ENCODE measurements at places on chromosomes 6 and 20.

DNA sequence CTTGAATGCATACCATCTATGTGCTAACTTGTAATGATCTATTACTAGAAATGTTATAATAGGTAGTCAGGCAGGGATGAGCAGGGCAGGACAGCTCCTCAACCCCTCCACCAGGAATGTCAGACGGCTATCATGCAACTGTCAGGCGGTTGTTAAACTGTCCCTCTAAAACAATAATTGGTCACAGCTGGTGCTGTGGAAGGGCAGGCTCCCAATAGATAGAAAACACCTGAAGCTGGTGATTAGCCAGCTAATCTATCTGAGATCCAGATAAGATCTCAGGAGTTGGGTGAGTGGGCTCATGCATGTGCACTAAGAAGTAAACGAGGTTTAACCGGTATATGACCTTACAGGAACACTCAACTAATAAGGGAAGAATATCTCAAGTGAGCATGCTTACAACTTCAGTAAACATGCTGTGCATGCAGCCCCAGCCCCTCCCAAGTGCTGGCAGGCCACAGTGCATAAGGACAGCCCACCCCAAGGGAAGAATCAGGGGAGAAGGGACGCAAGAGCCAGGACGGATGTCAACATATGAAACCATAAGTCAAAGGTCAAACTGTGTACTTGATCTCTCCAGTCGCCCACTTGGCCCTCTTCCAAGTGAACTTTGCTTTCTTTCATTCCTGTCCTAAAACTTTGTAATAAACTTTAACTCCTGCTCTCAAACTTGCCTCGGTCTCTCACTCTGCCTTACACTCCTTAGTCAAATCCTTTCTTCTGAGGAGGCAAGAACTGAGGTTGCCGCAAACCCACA is 566.2 kb upstream of the NRSN1 start:
- DNase-seq: no peak

DNA sequence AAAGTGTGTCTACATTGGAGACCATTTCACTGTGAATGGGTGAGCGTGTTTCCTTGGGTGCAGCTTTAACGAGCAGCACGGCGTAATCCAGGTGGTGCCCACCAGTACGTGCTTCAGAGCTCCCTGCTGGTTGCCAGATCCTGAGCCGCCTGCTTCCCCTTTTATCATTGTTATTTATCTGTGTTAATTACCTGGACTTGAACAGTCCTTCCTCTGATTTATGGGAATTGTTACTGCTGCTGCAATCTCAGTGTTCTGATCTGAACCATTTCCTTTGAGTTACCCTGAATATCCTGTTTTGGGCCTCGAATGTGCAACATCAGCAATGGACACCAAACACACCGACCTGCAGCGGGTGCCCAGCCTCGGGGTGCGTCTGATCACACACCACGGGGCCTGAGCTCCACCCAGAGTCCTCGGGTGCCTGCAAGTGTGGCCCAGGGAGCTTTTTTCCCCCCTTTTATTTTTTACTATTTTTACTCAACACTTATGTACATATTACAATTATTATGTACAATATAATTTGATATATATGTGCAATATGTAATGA is 81.3 kb downstream of the RPP40 start:
- no peak for DNase-seq

GRCh38 chr6:76681781-76682180 is 609.3 kb upstream of the IMPG1 start:
- DNase-seq: no peak

DNA sequence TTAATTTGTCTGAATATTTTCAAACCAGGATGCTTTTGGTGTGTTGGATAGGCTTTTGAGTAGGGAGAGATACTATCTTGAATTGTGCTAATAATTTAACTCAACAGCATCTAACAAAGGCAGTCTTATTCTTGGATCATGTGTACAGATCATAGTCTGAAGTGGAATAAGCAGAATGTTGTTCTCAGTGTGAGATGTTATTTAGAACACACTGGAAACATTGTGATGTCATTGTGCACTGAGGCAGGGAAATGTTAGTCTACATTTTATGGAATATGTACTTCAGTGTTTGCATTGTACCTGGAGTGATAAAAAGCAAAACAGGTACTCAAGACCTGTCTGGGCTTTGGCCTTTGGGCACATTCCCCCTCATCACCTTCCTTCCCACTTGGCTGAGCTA is 35.0 kb downstream of the RNF144B start:
- no peak for DNase-seq

DNA sequence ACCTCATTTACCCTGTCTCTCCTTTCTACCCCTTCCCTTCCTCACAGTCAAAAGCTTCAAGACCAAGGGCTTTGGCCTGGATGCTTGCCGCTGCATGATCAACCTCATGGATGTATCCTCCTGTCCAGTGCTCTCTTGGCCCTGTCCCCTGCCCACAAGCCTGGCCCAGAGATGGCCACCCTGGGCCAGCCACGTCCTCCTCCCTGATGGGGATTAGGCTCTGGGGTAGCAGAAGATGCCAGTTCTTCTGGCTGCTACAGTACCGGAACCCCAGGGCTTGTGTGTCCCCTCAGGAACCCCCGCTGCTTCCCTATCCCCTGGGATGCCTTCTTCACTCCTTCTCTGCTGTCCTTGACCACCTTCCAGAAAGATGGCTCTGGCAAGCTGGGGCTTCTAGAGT is 22.3 kb downstream of the CAPN11 start:
- no peak for DNase-seq

DNA sequence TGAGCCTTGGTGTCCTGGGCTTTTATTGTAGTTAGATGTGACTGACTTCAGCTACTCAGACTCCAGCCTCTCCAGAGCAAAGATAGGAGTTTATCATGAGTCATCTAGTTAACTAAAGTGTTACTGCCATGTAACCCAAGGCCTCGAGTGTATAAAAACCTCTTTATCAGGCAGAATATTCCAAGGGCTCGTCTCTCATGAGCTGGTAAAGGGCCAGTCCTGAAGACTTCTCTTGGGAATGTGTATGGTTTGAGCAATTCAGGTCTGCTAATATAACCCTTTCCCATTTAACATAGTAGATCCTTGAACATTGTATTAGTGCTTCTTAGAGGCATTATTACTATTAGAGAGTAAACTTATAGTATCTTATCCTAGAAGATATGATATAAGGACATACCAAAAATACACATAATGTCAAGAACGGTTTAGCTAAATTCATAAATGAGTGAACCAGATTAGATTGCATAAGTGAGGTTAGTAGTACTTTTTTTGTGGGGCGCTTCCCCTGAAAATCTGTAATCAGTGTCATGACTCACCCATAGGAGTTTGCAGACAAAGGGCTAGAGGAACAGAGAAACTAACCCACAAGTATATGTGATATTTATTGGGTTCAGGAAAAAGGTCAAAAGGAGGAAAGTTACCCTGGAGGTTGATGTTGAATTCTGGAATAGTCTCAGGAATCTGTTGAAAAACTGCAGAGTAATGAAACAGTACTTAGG is 16.0 kb downstream of the DSE start:
- no peak for DNase-seq

GRCh38 chr6:64224819-64225218 is 589.2 kb downstream of the PHF3 start:
- DNase-seq: no peak

GRCh38 chr20:38290829-38291814 is 12.8 kb upstream of the BPI start:
- DNase-seq: no peak

- DNase-seq: no peak
These were observed 539.2 kb downstream of the MEI4 start for GRCh38 chr6:78192057-78192456.

DNA sequence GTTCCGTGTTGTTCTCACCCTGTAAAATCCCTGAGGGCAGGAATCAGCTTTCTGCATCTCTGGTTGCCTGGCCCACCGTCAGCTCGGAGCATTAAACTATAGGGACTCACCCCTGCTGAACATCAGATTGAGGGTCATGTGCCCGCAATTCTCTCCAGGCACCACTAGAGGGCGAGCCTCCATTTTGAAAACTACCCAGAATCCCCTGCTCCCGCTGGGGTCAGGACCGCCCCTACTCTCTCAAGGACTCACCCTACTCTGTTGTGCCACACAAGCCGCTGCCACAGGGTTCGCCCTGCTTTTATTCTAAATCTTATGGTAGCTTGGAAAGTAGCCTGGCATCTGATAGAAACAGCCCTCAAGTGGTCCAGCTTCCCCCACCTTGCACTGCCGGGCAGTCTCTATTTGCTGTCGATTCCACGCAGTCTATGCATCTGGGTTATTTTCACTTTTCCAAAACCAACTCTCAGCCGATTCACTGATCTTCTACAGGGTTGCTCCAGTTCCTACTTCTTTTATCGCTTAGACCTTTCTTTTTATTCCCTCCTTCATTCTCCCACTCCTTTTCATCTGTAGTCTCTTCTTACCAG is 244.1 kb upstream of the QKI start:
- DNase-seq: no peak

- no peak for DNase-seq
These were observed 22.7 kb upstream of the TFAP2C start for GRCh38 chr20:56606174-56606945.

DNA sequence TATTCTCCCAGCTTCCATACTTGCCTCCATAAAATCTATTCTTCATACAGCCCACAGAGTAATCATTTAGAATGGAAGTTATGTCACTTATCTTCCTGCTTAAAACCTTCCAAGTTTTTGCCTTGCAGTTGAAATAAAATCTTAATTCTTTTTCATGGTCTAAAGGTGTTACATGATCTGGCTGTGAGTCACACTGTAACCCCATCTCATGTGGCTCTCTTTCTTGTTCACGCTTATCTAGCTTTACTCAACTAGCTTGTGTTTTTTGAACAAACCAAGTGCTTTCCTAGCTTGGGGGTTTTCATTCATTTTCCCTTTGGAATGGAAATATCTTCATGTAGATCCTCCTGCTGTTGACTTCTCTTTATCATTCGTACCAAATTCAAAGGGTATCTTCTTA is 23.6 kb upstream of the THEMIS start:
- DNase-seq: no peak

- DNase-seq: no peak
These were observed 33.2 kb downstream of the HLA-DRA start for GRCh38 chr6:32472781-32473375.

DNA sequence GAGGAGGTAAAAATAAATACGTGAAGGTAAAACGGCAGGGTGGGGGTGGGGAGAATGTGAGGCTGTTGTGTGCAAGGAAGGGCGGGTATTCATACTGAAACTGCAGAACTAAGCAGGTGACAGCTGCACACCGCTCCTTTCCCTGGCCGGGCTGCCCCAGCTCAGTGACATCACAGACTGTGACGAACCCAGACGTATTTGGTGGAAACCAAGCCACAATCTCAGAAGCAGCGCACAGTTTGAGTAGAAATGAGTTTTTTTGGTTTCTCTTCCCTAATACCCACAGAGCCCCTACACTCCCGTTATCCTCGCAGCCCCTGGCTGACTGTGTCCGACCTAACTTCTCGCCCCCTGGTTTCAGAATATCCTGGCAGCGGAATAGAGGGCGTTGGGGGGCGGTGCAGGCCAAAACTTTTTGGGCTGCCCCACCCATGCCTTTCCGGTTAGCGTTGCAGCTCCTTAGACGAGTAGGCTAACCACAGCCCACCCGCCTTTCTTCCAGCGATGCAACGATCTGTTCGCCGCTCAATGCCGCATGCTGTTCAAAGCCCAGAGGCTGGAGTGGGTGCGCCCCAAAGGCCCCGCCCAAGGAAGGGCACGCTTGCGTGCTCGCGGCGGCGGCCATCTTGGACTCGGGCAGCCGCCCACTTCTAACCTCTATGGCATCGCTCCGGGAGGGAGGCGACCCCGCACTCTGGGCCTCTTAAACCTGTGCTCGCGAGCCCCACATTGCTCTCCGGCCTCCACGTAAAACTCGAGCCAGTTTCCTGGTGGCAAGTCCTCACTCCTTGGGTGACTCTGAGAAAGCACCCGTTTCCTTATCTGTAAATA is 9.1 kb downstream of the BAK1 start:
- DNase-seq: peak; percentile 93

DNA sequence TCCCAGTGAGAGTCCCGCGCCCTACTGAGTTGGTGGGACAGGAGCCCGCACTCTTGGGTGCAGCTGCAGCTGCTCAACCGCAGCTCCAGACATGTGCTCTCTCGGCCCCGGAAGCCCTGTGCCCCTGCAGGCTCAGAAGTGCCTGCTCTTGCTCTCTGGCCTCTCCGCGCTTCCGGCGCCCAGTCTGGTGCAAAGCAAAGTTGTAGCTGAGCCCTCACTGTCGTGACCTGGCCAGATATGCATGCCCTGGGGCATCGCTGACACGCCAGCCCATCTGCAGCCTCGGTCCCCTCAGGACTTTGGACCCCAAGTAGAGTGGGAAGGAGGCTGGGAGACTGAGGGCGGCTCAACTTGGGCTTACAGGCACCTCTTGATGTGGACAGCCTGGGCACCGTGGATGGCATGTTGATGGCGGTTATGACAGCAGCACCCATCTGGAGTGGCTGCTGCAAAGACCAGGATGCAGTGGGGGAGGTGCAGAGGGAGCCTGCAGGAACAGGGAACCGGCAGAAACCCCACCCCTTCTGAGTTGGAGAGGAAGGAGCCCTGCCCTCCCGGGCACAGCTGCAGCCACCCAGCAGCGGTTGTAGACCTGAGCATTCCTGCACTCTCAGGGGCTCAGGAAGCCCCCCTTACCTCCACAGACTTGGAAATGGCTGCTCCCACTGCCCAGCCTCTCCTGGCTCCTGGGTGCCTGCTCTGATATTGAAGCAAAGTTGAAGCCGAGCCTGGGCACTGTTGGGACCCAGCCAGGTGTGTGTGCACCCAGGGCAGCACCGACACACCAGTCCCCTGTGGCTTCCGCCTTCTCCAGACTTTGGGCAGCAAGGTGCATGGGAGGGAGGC is 462.6 kb downstream of the TBC1D32 start:
- DNase-seq: no peak

GRCh38 chr20:25076201-25076600 is 5.7 kb downstream of the VSX1 start:
- DNase-seq: no peak

- DNase-seq: no peak
These were observed 66.4 kb downstream of the ZNF217 start for GRCh38 chr20:53527196-53527595.

GRCh38 chr6:38804358-38804757 is 89.2 kb downstream of the DNAH8 start:
- no peak for DNase-seq

DNA sequence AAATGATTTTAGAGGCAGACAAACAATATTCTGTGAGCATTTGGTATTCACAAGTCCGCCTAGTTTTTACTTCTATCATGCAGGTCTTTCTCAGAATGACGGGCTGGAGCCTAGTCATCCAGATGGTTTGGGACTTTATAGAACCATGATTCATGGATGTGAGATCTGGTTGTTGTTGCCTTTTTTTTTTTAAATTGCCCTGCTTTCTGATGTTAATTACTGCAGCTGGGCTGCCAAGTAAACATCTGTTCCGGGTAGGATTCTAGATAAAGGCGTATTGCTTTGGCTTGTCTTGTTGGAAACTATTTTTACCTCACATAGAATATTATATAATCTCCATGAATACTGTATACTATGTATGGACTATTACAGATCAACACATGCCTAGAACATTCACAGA is 58.1 kb downstream of the RNF217 start:
- no peak for DNase-seq

DNA sequence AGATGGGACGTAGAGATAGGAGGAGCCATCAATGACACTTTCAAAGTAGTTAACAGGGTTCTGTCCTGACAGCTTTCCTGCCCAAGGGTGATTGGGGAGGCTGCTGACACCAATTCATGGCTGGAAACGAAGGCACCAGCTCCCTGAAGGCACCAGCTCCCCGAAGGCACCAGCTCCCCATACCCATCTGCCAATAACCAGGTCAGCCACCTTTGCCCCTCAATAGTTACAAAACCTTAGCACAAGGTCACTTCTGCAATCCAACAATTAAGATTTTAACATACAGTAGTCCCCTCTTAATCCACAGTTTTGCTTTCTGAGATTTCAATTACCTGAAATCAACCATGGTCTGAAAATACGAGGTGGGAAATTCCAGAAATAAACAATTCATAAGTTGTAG is 51.7 kb downstream of the ELOVL5 start:
- no peak for DNase-seq
